ENCODE measurements at places on chromosomes 7 and 10.

- DNase-seq: no peak
Observed at GRCh38 chr10:514137-514671, 175.3 kb downstream of the DIP2C start.

- no peak for DNase-seq
Observed at GRCh38 chr10:92571649-92572048, 2.2 kb downstream of the IDE start.

DNA sequence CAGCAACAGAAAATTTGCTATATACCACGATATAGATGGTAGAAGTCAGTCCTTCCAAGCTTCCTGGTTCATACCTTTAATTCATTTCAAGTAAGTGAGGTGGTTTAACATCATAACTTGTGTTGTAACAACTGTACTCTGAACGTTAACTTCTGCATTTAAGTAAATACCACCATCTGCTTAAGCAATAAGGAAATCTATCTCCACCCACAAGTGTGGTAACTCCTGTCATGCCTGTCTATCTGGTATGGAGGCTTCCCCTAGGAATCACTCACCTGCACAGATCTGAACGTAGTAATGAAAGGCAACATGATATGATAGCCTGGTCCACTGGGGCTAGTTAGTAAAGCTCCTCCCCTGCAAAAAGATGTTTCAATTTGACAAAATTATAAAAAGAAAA lies 2.3 kb downstream of the ERLIN1 start:
- no peak for DNase-seq

GRCh38 chr7:77329466-77330168 lies 86.5 kb downstream of the GSAP start:
- DNase-seq: no peak
